ENCODE measurements at places on chromosomes 12 and 14.

GRCh38 chr12:3170423-3171194, 93.4 kb downstream of the TSPAN9 start:
- peak; percentile 50 for DNase-seq

DNA sequence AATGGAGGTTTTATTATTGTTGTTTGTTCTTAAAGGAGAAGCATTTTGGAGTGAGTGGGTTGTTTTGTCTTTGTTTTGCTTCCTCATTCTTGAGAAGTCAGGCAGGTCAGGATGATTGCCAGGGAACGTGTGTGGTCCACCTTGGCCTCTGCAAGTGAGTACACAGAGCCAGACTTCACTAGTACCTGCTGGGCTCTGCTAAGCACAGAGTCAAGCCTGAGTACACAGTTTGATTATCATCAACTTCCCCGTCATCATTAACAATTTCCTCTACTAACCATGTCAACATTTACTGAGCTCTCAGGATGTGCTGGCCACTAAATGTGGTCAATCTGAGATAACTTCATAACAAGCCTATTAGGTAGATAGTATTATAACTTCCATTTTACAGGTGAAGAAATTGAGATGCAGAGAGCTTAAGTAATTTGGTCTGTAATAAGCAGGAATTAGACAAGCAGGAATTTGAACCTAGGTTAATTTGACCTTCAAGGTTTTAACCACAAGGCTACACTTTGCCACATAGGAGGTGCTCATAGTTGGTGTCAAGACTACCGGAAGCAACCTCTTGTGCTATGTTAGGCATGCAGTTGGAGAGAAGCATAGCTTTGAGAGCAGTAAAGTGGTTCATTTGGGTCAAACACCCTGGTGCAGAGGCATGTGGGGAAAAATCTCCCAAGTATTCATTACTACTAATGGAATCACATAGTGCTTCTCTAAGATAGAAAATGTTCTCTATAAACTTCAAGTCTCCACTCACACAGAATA, 178.3 kb downstream of the NUAK1 start:
- no peak for DNase-seq

GRCh38 chr14:61358554-61359226, 37.3 kb downstream of the PRKCH start:
- no peak for DNase-seq

- DNase-seq, result no peak
Measured at GRCh38 chr14:21015312-21015711, 9.5 kb downstream of the NDRG2 start.

- no peak for DNase-seq
Measured at GRCh38 chr12:70592664-70593063, 44.6 kb downstream of the PTPRB start.

Measured in stromal cell of bone marrow (primary cell).